Stimulated activated CD8-positive, alpha-beta memory T cell treated with anti-CD3 and anti-CD28 coated beads, Interleukin-15, amount 100 ng/mL, for 4 hours (primary cell): ENCODE measurements at places on chromosomes 1 and 21.

DNA sequence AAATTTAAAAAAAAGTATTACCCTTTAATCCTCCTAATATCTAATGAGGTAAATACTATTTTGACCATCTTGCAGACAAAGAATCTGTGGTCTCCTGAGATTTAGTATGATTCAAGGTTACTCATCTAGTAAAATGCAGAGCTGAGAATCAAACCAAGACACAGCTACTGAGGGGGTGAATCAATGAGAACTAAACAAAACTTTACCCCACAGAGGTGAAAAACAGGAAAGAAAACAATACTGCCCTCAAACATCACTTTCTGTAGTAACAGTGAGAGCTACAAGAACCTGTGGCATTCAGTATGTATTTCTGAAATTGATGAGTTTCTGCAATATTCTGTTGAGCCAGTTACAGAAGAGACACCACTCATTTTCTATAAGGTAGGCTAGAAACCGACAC is 85.1 kb downstream of the JAK1 start:
- DNase-seq: no peak

DNA sequence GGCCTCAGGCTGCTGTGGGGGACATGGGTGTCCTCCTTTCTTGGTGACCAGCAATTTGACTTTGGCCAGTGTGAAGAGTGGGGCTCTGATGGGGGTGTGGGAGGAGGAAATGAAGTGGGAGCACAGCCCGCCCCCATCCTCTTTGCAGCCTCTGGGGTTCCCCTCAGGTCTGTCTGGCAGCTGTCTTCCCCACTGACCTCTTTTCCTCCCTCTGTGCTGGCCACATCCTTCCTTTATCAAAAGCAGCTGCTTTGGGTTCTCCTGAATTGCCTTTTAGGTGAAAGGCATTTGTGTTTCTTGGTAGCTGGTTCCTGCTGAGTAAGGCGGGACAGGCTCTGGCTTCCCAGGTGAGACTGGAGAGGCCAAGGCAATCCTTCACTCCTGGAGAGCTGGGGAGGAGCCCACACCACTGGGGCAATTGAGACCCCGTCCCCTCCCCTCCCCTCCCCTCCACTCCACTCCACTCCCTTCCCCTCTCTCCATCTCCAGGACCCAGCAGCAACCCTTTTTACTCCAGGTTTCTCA is 24.9 kb downstream of the PCAT6 start:
- DNase-seq: no peak

- no peak for DNase-seq
These were observed 183.7 kb downstream of the CLIC6 start for GRCh38 chr21:34852448-34852847.

- no peak for DNase-seq
These were observed 178.7 kb downstream of the HIVEP3 start for GRCh38 chr1:41740058-41740457.

DNA sequence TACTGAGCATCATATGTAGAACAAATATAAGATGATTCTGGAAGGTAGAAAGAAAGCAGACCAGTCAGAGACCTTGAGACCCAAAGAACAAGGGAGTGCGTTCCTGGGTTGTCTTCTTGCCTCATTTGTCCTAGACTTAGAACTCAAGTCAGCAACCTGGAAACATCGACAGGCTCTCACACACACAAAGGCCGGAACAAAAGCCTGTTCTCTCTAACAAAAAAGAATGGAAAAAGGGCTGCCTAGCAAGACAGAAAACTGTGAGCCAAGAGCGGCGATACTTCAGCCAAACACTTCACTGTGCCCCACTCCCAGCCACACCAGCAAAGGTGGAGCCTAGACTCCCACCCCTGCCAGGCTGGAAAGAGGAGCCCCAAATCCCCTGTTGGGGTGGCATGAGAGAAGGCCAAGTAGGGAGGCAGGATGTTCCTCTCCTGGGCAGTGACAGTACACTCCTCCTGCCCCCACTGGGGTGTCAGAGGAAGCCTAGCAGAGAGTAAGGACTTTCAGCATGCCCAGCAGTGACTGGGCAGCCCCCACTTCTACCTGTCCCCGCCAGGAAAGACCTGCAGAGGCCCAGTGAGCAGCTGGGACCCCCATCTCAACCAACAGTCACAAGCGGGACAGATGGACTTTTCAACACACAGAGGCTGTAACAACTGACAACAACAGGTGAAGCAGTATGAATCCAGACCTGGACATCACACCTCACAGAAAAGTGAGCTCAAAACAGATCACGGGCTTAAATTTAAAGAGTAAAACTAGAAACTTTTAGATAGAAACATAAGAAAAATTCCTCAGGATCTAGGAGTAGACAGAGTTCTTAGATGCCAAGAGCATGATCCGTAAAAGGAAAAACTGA is 33.0 kb downstream of the MRAP start:
- no peak for DNase-seq

- DNase-seq: no peak
These were observed 15.0 kb downstream of the NFIA start for GRCh38 chr1:61097317-61097716.

- no peak for DNase-seq
These were observed 17.6 kb downstream of the NOS1AP start for GRCh38 chr1:162087111-162087510.

DNA sequence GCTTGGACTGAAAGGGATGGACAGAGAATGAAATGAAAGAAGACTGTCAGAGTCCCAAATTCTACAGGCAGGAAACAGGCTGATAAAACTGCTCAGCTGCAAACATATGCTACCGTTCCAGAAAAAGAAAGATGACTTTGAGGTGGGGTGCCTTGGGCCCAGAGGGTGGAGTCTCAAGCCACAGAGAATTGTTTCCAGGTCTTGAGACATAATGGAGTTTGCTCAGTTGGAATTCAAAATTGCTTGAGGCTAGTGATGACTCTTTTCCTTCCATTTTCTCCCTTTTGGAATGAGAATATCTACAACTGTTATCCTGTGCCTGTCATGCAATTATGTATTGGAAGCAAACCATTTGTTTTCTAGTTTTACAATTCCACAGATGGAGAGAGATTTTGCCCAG is 23.6 kb upstream of the PSEN2 start:
- DNase-seq: no peak

DNA sequence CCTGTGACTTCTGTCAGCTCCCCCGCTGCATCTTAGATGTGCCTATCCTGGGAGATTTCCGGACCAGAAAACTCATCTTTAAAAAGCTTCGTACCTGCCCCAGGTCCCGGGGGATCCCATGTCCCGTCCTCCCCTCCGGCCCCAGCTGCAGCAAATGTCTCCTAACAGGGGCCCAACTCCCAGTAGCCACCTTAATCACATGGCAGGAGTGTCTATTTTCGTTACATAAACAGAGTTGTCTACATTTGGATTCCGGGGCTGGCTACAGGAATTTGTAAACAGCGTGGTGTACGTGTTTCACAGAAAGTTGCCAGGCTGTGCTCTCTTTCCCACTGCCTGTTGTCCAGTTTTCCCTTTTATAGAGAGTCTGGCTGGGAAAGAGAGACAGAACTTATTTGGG is 17.9 kb upstream of the KCNE2 start:
- DNase-seq: no peak

DNA sequence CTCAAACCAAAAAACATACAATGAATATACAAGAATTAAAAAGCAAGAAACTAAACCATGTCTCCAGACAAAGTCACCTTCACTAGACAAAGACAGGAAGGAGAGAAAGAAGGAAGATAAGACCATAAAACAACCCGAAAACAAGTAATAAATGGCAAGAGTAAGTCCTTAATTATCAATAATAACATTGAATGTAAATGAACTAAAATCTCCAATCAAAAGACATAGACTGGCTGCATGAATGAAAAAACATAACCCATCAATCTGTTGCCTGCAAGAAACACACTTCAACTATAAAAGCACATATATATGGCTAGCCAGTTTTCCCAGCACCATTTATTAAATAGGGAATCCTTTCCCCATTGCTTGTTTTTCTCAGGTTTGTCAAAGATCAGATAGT is 100.8 kb upstream of the SAMSN1 start:
- DNase-seq: no peak

- DNase-seq: no peak
These were observed at the start of gene PLEKHN1 for GRCh38 chr1:966135-966703. Gene PLEKHN1 (plus strand): TSS chr1:966482. CDS start chr1:966532, 50 bp downstream.

- no peak for DNase-seq
These were observed 137.8 kb downstream of the LMX1A start for GRCh38 chr1:165218731-165219130.

- DNase-seq: no peak
These were observed 11.3 kb downstream of the NCSTN start for GRCh38 chr1:160354388-160354985.

- DNase-seq: no peak
These were observed 38.5 kb upstream of the ZBTB40 start for GRCh38 chr1:22412932-22413727.

- no peak for DNase-seq
These were observed 7.7 kb upstream of the LAMB3 start for GRCh38 chr1:209659909-209660308.

DNA sequence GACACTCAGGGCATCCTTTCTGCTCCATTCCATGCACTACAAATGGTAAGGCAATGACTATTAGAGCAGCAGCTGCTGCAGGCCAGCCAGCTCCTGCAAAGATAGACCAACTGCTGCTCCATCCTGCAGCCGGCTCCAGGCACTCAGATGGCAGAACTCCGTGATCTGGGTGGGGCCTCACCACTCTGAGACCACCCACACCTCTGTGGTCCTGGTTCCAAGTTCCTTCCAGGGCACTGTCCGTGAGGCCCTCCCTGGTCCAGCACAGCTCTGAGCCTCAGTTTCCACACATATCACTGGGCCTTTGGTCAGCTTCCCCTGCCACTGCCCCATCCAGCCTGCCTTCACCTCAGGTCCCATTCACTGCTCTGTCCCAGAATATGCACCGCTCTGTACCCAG is 114.7 kb downstream of the DMRTB1 start:
- no peak for DNase-seq

GRCh38 chr1:94729267-94729666 is 90.9 kb upstream of the SLC44A3 start:
- DNase-seq: no peak

DNA sequence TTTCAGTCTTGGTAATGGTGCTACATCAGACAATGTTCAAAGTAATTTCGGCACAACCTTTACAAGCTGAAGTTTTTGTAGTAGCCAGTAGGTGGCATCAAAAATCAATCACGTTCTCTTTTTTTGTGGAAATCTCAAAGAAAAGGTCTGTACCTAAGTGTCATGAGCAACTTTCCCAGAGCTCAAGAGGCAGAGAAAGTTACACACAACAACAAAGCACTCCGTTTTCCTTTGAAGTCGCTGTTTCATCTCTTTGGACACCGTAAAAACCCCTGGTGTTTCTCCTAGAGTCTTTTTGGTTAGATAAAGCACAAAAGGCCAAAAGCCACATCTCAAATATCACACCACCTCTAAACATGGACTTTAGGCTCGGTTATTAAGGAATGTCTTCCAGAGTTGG is 131.6 kb downstream of the LHX8 start:
- no peak for DNase-seq

- no peak for DNase-seq
These were observed 149.6 kb downstream of the FMN2 start for GRCh38 chr1:240241278-240241677.

- no peak for DNase-seq
These were observed 32.1 kb upstream of the CHRM3 start for GRCh38 chr1:239354231-239354630.

DNA sequence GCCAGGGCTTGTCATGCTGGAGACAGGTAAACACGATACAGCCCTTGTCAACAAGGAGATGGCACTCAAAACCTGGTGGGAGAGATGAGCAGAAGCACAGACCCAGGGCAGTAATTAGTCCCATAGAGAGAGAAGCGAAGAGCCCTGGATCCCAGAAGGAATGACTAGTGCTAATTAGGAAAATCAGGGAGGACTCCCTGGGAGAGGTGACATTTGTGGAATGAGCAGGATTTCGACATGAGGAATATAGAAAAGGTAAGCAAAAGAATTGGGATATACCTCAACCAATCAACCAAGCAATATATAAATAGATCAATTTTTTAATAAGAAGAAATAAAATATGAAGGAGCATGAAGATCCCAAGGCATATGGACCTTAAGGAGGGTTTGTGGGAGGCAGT is 98.5 kb upstream of the GJB5 start:
- no peak for DNase-seq

DNA sequence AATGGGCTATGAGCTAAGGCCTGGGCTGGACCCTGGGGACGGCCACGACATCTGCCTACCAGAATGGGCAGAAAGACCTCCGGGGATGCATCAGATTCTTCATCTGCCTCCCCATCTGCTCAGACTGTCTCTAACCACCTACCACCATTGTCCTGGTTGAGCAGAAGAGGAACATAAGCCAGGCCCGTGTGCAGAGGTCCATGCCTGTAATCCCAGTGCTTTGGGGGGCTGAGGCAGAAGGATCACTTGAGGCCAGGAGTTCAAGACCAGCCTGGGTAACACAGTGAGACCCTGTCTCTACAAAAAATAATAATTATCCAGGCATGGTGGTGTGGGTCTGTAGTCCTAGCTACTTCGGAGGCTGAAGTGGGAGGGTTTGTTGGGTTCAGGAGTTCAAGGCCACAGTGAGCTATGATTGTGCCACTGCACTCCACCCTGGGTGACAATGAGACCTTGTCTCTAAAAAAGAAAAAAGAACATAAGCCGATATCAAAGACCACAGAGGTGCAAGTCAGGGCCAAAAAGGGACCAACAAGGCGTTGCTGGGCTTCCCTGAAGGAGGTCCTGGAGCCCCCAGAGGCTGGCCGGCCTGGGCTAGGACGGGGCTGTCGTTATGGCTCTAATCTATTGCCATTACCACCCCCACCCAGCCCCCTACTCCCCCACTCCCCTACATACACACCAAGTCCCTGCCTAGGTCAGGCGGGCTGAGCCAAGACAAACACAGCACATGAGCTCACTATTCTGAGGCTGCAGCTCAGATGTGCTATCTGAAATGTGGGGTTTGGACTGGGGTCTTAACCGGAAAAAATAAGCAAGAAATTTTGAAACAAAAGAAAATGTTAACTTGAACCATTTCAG is 239.2 kb upstream of the RAB4A start:
- DNase-seq: no peak

DNA sequence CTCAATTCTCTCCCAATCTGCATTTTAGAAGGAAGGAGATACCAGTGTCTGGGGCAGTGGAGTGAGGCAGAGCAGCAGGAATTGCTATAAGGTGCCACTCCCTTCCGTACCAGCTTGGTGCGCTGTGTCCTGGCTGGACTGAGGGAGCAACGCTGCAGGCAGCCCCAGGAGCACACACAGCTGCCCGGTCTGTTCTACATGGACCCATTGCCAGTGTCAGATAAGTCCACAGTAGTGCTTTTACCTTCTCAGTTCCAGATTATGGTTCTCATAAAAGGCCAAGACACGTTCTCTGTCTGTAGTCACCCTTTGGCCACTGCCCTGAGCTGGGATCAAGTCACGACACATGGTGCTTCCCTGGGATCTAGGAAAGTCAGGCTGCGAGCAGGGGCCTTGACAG is 44.1 kb upstream of the BARHL2 start:
- DNase-seq: no peak

- DNase-seq: no peak
These were observed 39.9 kb downstream of the SERBP1 start for GRCh38 chr1:67390041-67390887.

- no peak for DNase-seq
These were observed 47.6 kb downstream of the TNFSF18 start for GRCh38 chr1:173002891-173003838.
